Kidney epithelial cell (primary cell): ENCODE measurements at places on chromosomes 4 and X. TPM values are rescaled to one million over a fixed set of nuclear protein-coding genes. Genes with fewer than 3 reads are reported as not detected.

- DNase-seq = no peak
Observed at GRCh38 chr4:185128272-185129119, 14.6 kb upstream of the SLC25A4 start.

DNA sequence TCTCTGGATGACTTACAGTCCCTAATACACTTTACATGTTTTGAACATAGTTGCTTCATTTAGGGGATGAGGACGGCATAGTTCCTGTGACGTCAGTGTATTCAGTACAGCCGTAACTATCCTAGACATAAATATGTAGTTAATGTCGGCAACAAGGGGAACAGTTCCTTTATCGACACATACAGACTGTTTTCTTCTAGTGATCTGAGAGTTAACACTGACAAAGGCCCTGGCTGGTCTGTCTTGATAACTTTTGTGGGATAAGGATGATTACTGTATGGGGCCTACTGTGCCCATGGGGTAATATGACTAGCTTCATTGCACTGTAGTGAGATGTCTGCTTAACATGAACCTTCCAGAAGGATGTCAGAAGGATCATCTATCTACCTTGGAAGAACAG lies 131.2 kb downstream of the ZNF518B start:
- DNase-seq = no peak

GRCh38 chrX:125288343-125288742 lies 31.3 kb upstream of the TEX13C start:
- DNase-seq = no peak

GRCh38 chrX:106931831-106932491 lies 11.8 kb downstream of the CLDN2 start:
- no peak for DNase-seq

GRCh38 chrX:110135618-110136017 lies 132.7 kb downstream of the TMEM164 start:
- no peak for DNase-seq

DNA sequence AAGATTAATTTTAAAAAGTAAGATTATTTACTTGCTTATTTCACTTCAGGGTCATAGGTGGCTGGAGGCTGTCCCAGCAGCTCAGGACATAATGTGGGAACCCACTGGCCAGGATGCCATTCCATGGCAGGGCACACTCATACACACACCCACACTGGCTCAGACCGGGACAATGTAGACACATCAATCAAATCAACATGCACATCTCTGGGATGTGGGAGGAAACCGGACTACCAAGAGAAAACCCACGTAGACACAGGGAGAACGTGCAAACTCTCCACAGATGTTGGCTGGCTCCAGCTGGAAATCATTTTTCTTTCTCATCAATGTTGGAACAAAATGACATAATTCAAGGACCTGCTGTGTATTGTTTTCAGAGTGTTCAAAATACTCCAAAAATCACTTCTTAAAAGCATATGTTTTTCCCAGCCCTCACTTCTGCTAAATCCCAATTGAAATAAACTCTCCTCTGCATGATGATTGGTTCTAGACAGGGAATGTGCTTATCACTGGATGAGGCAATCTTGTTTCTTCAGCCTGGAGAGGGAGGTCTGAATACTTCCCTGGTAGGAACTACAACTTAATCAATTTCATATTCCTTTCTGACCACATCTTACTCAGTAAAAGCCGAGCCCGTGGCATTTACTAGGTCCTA lies 18.6 kb upstream of the CPE start:
- no peak for DNase-seq

GRCh38 chr4:181265370-181265769 lies 977.8 kb upstream of the TENM3 start:
- no peak for DNase-seq

GRCh38 chr4:165522050-165522449 lies 143.2 kb downstream of the CPE start:
- no peak for DNase-seq

CPLX1 gene
- total RNA-seq = 0.17 TPM in 1 of 2 replicates, not detected in the other

WDR17 gene
- total RNA-seq = 2.9 and 3.7 TPM in 2 replicates

SLC9A7 gene
- total RNA-seq = 9.8 and 12.3 TPM in 2 replicates

PNMA6A gene
- total RNA-seq = 7.8 and 7.9 TPM in 2 replicates

SYN1 gene
- 0.62 and 1.9 TPM in 2 replicates for total RNA-seq

SOWAHD gene
- not detected in 2 replicates for total RNA-seq
